Left ventricle myocardium inferior (tissue), 1 donor: ENCODE measurements at places on chromosomes 2 and 18. TPM values are rescaled to one million over a fixed set of nuclear protein-coding genes. Genes with fewer than 3 reads are reported as not detected.

GRCh38 chr2:42844366-42844765 is 52.0 kb upstream of the HAAO start:
- no peak for DNase-seq
- H3K4me3 ChIP-seq: no peak overlapping the region
- H3K27ac ChIP-seq: peak overlapping the region; percentile 68
- H3K4me1 ChIP-seq: peaks cover 36% of the 10 kb centered on the region
- no peaks in the 10 kb centered on the region for H3K27me3 ChIP-seq
- no peaks in the 10 kb centered on the region for H3K36me3 ChIP-seq

- no peaks in the 10 kb centered on the region for H3K27me3 ChIP-seq
- peaks cover 45% of the 10 kb centered on the region for H3K4me1 ChIP-seq
- no peak for DNase-seq
- H3K27ac ChIP-seq: no peak overlapping the region
Measured at GRCh38 chr2:48328942-48329723, 200.8 kb upstream of the STON1 start.

- no peak for DNase-seq
- H3K27me3 ChIP-seq: no peaks in the 10 kb centered on the region
- peaks cover 12% of the 10 kb centered on the region for H3K4me1 ChIP-seq
- H3K36me3 ChIP-seq: no peaks in the 10 kb centered on the region
- H3K27ac ChIP-seq: no peak overlapping the region
Measured at GRCh38 chr18:13482618-13482945, 243.8 kb downstream of the FAM210A start.

GRCh38 chr2:43070030-43070429 is 156.4 kb downstream of the ZFP36L2 start:
- H3K27ac ChIP-seq: peak overlapping the region; percentile 83
- no peaks in the 10 kb centered on the region for H3K36me3 ChIP-seq
- no peaks in the 10 kb centered on the region for H3K27me3 ChIP-seq
- peak; percentile 79 for DNase-seq
- H3K4me1 ChIP-seq: peaks cover 62% of the 10 kb centered on the region

GRCh38 chr18:45321520-45321919 is 293.8 kb upstream of the SLC14A2 start:
- H3K27me3 ChIP-seq: no peaks in the 10 kb centered on the region
- no peak for DNase-seq
- H3K4me1 ChIP-seq: peaks cover 15% of the 10 kb centered on the region
- no peaks in the 10 kb centered on the region for H3K36me3 ChIP-seq
- H3K27ac ChIP-seq: peak overlapping the region; percentile 42
- no peak overlapping the region for H3K4me3 ChIP-seq

- no peaks in the 10 kb centered on the region for H3K27me3 ChIP-seq
- peaks cover 54% of the 10 kb centered on the region for H3K4me1 ChIP-seq
- H3K4me3 ChIP-seq: no peak overlapping the region
- DNase-seq: no peak
- no peaks in the 10 kb centered on the region for H3K36me3 ChIP-seq
Measured at GRCh38 chr2:113887009-113887792, 2.7 kb upstream of the ACTR3 start.

- peaks cover 40% of the 10 kb centered on the region for H3K4me1 ChIP-seq
- no peaks in the 10 kb centered on the region for H3K36me3 ChIP-seq
- H3K27ac ChIP-seq: no peak overlapping the region
- no peak overlapping the region for H3K4me3 ChIP-seq
- no peak for DNase-seq
Measured at GRCh38 chr2:46175419-46175818, 121.8 kb upstream of the EPAS1 start.

DNA sequence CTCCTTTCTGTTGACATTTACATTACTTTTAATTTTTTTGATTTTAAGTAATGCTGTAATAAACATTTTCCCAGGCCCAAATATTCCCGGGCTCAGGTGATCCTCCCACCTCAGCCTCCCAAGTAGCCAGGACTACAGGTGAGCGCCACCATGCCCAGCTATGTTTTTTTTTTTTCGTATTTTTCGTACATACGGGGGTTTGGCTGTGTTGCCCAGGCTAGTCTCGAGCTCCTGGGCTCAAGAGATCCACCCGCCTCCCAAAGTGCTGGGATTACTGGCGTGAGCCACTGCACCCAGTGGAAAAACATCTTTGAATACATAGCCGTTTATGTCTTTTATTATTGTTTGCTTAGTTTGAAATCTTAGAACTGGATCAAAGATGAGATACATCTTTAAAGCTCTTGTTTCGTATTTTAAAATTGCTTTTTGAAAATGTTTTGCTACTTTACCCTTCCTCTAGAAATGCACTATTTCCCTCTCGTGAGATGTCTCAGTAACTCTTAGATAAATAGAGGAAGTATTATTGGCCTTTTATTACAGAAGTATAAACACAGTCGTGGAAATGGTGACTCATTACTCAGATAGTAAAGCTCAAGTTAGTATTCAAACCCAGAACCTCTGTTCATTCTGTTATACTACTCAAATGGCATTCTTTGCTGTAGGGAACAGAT is 2.4 kb downstream of the SMCHD1 start:
- no peaks in the 10 kb centered on the region for H3K36me3 ChIP-seq
- peaks cover 63% of the 10 kb centered on the region for H3K4me1 ChIP-seq
- no peaks in the 10 kb centered on the region for H3K27me3 ChIP-seq
- peak overlapping the region; percentile 93 for H3K4me3 ChIP-seq
- peak overlapping the region; percentile 30 for H3K27ac ChIP-seq
- DNase-seq: no peak

The IL1F10 gene
- total RNA-seq: not detected

The CCDC150 gene
- total RNA-seq: 0.66 TPM

The TXNDC2 gene
- not detected for total RNA-seq
